Karpas-422 (cell line): ENCODE measurements at places on chromosomes 3 and 15. TPM values are rescaled to one million over a fixed set of nuclear protein-coding genes. Genes with fewer than 3 reads are reported as not detected.

DNA sequence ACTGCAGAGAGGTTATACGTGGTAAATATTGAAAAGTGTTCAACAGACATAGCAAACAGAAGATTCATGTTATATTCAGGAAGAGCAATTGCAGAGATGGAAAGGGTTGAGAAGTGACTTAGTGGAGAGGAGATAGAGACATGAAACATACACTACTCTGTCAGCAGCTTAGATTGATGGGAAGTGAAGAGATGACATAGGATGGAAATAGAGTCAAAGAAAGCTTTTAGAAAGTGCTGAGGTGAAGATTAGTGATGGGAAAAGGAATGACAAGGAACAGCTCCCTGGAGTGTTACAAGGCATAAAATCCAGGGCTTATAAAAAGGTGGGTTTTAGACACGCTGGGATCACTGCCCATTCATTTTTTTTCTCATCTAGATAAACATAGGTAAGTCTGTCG is 17.2 kb upstream of the GOLIM4 start:
- H3K4me3 ChIP-seq = no peak overlapping the region
- no peak overlapping the region for H3K27ac ChIP-seq
- no peaks in the 10 kb centered on the region for H3K36me3 ChIP-seq
- 0 out of 2 replicates have a peak, but pooled peaks cover 2% of the 10 kb centered on the region for H3K27me3 ChIP-seq

DNA sequence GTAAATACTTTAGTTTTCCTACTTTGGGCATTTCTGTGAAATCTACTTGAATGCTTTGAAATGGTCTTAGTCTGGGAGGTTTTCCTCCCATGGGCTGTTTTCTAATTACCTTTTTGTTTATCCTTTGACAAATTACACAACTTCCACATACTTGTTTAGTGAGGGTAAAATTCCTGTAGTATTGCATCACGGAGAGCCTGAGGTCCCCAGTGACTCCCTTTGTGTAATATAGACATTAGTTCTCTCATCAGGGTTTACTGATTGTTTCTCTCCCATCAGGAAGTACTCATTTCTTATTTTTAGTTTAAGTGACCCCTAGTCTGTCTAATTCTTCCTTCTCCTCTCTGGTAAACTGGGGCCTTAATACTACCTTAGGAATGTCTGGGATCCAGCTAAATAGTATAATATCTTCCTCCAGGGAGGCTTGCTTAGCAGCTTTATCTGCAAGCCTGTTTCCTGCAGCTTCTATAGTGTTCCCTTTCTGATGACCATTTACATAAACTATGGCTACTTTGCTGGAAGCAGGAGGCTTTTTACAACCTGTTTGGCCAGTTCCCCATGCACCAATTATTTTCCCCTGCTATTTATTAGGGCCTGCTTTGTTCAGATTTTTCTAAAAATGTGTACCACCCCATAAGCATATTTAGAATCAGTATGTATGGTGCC is 87.2 kb upstream of the XCR1 start:
- H3K4me3 ChIP-seq = no peak overlapping the region
- no peaks in the 10 kb centered on the region for H3K27me3 ChIP-seq
- no peaks in the 10 kb centered on the region for H3K36me3 ChIP-seq
- H3K27ac ChIP-seq = no peak overlapping the region
- H3K4me1 ChIP-seq = peaks cover 22% of the 10 kb centered on the region

- H3K27me3 ChIP-seq = no peaks in the 10 kb centered on the region
- H3K4me1 ChIP-seq = no peaks in the 10 kb centered on the region
- H3K36me3 ChIP-seq = no peaks in the 10 kb centered on the region
Observed at GRCh38 chr3:189863031-189863430, 231.8 kb downstream of the TP63 start.

GRCh38 chr3:117622171-117622841 is 912.7 kb downstream of the TUSC7 start:
- no peaks in the 10 kb centered on the region for H3K4me1 ChIP-seq
- H3K4me3 ChIP-seq = no peak overlapping the region

HYKK gene
- 0.47 and 1.2 TPM in 2 replicates for total RNA-seq

GRCh38 chr3:46931631-46932331 is 44.8 kb downstream of the CCDC12 start:
- H3K27ac ChIP-seq = peak overlapping the region; percentile 99
- no peak for DNase-seq
- H3K36me3 ChIP-seq = 0 out of 2 replicates have a peak, but pooled peaks cover 9% of the 10 kb centered on the region
- H3K4me3 ChIP-seq = peak overlapping the region; percentile 32
- H3K4me1 ChIP-seq = peaks cover 100% of the 10 kb centered on the region

DNA sequence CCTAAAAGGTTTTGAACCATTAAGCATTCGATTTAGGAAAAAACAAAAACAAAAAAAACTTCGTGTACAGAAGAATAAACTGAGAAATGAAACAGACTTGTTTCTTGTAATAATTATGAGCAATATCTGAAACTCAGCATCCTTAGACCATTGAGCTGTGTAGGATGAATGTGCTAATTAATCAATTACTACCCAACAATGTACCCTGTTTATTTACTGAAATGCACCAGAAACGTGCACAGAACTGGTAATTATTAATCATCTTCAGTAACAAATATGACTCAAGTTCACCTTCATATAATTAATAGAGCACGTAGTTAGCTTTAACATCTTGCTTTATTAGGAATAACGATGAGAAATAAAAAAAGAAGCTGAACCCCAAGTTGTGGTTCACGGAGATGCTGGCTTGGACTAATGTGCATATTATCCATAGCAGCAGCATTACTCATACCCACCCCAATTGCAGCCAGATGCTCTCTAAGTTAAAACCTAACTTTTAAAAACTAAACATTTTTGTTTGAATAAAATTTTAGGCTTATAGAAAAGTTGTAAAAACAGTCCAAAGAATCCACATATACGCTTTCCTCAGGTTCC is 10.2 kb upstream of the C15orf61 start:
- DNase-seq = no peak
- H3K27me3 ChIP-seq = no peaks in the 10 kb centered on the region
- no peak overlapping the region for H3K4me3 ChIP-seq
- no peak overlapping the region for H3K27ac ChIP-seq
- H3K36me3 ChIP-seq = no peaks in the 10 kb centered on the region; the same call in 1 of the 2 replicates

DNA sequence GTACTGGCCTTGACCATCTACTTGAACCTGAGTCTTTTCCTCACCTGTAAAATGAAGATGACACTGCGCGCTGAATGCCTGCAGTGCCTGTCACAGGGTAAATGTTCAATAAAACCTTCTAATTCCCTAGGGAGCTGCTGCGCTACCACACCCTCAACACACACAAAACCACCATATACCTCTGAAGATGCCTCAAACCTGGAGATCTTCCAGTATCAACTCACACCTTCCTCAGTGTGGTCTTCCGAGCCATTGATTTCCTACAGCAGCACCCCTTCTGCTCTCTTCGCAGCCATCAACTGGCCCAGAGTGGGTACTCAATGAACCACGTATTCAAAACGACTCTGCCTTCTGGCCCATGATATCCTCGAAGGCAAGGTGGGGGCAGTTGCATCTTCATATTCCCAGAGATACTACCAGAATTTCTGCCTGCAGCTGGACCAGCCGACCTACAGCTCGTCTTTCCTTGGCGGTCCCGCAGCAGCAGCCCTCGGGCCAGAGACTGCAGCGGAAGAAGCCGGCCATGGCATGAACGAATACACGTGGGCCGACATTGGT is 695 bp downstream of the RPL32 start:
- H3K27ac ChIP-seq = peak overlapping the region; percentile 96
- peak; percentile 69 for DNase-seq
- H3K4me1 ChIP-seq = peaks cover 51% of the 10 kb centered on the region
- H3K4me3 ChIP-seq = peak overlapping the region; percentile 92

- H3K36me3 ChIP-seq = peaks cover 73% of the 10 kb centered on the region
- H3K27me3 ChIP-seq = no peaks in the 10 kb centered on the region
- no peaks in the 10 kb centered on the region for H3K4me1 ChIP-seq
Observed at GRCh38 chr15:25368850-25369249, 70.0 kb downstream of the UBE3A start.
